Forelimb muscle (tissue), 1 donor: ENCODE measurements at places on chromosomes 3 and 15. TPM values are rescaled to one million over a fixed set of nuclear protein-coding genes. Genes with fewer than 3 reads are reported as not detected.

Gene CCDC39
- polyA plus RNA-seq = 2.7 TPM

Gene ANKRD34C
- polyA plus RNA-seq = not detected

DNA sequence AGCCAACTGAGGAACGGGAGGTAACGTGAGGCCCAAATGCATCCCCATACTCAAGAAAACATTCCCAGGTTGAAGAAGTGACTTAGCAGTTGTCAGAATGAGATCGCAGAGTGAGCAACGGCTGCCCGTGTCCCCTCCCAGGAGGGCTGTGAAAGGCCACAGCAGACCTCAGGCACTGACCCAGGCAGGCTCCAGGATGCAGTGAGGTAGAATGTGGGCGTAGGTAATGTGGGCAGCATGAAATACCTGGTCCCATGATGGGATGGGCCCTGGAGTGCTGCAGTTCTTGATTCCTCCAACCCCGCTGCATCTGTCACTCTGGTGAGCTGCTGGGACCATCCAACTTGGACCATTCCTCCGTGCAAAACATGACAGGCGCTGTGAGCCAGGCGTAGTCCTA lies 74.8 kb downstream of the NSMCE3 start:
- no peak for DNase-seq

GRCh38 chr3:70722018-70722417 lies 409.6 kb upstream of the MDFIC2 start:
- DNase-seq = no peak

GRCh38 chr3:3110299-3110630 lies at the start of gene IL5RA:
IL5RA (minus strand) TSS chr3:3110374; CDS start chr3:3104984, 5,390 bp downstream.
- peak; percentile 2 for DNase-seq

- DNase-seq = no peak
These were observed 38.9 kb upstream of the IREB2 start for GRCh38 chr15:78399091-78399490.

GRCh38 chr3:113783463-113783862 lies 36.6 kb downstream of the ATP6V1A start:
- DNase-seq = no peak

GRCh38 chr3:179398574-179399231 lies 51.2 kb downstream of the MFN1 start:
- no peak for DNase-seq
